Stimulated activated CD4-positive, alpha-beta T cell treated with anti-CD3 and anti-CD28 coated beads, Interleukin-1b, Interleukin-23, amount 100 ng/mL, for 4 hours (primary cell): ENCODE measurements at places on chromosomes 4 and X.

DNA sequence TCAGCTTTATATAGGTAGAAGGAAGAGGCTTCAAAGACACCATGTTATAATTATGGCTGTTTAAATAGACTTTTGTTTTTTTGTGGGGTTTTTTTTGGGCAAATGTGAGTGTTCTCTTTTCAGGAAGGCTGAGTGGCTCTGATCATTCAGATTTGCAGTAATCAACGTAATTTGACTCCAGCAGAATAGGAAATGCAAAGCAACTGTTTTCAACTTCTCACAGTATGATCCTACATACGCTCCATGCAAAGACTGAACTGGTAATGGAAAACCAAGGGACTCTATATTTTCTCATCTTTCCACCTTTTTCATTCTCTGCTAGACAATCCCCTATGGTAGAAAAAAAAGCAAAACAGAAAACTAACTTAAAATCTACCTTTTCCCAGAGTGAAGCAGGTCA, 10.8 kb downstream of the ADH1B start:
- DNase-seq: no peak

- no peak for DNase-seq
These were observed 65.9 kb upstream of the MAOA start for GRCh38 chrX:43590150-43590549.

DNA sequence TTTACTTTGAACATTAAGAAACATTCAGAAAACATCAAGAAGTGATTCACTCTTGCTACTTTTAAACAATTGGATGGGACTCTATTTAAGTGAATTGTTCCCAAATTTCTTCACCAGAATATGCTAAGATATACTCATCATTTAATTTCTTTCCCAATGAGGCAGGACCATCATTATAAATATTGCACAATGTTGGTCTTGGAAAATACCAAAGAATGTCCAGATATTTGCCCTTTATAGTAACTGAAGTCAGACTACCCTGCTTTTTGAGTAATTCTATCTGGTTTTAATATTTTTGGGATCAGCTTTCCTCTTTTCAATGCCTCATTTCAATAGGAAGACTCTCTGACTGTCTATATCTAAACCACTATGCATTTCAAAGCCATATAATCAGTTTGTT, 129.4 kb upstream of the TENM3 start:
- DNase-seq: no peak

DNA sequence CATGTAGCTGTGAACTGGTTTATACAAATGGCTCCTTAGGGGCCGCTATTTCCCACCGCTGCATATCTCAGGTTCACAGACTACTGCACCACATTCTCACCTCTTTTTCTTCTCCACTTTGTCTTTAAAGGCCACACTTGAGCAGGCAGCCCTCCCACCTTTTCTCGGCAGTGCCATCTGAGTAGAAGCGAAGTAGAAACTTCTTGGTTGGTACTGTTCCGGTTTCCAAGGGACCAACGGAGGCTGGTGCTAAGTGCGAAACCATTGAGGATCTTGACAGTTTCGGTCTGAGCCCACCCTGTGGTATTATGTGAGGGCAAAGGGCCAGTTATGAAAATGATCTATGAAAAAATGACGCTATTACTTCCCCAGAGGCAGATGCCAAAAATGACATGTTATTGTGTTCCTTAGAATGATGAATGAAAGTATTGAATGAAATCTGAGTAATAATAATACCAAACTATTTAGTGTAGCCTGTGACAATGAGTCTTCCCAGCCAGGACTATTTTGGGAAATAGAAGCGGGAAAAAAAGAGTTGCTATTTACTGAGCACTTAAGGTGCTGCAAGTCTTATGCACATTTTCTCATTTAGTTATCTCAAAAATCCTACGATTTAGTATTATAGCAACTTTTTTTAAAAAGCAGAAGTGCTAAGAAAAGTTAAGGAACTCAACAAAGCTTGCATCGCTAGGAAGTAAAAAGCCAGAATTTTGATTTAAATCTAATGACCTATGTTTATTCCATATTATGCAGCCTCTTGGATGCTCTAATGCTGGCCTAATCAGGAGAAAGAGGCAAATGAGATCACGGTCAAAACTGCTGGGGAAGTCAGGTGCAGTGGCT, 29.6 kb upstream of the CHRNA9 start:
- DNase-seq: no peak

- no peak for DNase-seq
These were observed 29.1 kb downstream of the UGDH start for GRCh38 chr4:39497909-39498726.

DNA sequence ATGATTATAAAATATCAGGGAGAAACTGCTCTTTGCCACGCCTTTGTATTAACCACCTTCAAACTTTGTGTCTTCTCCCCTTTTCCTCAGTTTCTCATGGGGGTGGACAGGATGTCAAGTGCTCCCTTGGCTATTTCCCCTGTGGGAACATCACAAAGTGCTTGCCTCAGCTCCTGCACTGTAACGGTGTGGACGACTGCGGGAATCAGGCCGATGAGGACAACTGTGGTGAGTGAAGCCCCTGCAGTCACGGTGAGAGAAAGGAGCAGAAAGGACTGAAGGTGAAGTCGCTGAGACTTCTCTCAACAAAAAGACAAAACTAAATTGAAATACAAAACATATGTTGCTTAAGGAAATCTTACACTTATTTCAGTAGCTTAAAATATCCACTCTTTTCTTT, 50.9 kb downstream of the RXFP1 start:
- DNase-seq: no peak

- no peak for DNase-seq
These were observed 73.7 kb downstream of the SHROOM2 start for GRCh38 chrX:9859711-9860555.

DNA sequence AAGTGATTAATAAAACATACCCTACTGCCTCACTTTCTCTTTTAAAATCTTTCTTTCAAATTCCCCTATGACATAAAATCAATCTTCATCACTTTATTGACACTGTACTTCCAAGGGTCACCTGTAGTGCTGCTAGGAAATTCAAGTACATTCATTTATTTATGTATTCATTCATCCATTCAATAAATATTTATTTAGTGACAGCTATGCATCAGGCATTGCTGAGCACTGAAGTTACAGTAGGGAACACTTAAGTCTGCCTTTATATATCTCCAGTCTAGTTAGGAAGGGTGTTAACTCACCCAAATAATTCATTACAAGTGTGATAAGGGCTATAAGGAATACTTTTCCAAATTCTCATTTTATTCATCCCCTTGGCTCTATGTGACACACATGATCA, 2.3 kb downstream of the SYTL5 start:
- no peak for DNase-seq

DNA sequence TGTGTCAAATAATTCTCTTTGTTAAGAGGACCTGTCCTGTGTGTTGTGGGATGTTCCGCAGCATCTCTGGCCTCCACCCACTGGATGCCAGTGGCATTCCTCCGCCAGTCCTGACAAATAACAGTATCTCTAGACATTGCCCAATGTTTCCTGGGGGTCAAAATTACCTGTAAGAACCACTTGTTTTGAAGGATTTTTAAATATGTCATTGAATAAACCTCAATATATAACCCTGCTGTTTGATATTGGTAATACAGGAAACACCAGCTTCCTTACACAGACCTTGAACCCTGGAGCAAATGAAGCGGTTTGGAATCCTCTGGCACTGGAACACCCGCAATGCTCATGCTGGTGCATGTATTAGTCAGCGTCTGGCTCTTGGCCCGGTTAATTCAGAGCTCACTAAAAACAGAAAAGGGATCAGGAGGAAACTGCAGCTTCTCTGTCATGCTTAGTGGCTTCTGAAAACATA, 101.3 kb downstream of the TBL1X start:
- no peak for DNase-seq

- no peak for DNase-seq
These were observed 41.6 kb upstream of the CXorf38 start for GRCh38 chrX:40688929-40689328.

DNA sequence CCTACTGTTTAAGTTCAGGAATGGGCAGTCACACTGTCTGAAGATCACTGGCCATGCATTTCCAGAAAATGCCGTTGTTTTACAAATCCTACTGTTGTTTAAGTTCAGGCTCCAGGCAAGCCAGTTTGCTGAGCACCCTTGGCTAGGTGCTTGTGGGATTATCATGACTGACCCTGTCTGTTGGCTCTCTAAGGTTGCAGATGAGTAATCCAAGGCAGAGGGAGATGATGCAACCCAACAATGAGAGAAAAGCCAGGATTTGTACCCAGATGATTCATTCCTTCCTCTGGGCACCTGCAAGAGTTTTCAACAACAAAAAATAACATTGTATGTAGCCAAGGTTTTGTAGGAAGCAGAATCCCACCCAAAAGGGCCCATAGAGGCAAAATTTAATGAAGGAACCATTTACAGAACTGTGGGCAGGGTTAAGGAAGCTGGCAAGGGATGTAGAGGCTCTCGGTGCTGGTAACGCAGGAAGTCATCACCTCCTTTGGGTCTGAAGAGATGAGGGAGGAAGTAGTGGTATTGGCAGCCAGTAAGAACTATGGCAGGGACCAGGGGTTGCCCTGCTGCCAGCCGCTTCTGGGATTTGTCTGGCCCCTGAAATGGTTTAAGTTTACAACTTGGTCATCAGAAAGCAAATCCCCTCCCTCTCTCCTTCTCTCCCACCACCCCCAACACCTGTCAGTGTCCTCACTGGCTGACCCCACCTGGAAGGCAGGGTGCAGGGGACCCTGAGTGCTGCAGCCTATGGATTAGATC, 54.8 kb downstream of the MSX1 start:
- no peak for DNase-seq
